Glutamatergic neuron (in vitro differentiated cells): ENCODE measurements at places on chromosomes 5 and 9.
A peak's percentile ranks its signal among the peaks of the same experiment; 100 is the strongest.

DNA sequence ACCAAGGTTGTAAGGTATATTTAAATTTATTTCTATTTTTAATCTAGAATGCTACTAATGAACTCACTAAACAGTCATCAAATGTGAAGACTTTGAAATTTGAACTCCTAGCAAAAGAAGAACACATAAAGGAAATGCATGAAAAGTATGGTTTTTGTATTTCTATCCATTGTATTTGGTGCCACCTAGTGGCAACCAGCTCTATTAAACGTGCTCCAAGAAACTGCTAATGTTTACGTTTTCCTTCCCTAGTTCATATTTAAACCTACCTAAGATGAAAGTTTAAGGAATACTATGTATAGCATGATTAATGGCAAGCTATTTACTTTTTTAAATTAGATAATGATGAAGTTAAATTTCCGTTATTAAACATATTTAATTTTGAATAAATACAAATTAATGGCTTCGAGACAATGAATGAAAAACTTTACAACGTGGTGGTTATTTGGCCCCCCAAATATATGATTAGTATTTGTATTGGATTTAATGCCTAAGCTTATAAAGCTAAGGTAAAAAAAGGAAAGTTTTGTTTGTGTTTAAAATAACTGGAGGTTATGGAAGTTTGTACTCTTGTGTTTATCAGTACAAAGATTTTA lies 115.9 kb upstream of the SH3GL2 start:
- peak; percentile 26 for DNase-seq

DNA sequence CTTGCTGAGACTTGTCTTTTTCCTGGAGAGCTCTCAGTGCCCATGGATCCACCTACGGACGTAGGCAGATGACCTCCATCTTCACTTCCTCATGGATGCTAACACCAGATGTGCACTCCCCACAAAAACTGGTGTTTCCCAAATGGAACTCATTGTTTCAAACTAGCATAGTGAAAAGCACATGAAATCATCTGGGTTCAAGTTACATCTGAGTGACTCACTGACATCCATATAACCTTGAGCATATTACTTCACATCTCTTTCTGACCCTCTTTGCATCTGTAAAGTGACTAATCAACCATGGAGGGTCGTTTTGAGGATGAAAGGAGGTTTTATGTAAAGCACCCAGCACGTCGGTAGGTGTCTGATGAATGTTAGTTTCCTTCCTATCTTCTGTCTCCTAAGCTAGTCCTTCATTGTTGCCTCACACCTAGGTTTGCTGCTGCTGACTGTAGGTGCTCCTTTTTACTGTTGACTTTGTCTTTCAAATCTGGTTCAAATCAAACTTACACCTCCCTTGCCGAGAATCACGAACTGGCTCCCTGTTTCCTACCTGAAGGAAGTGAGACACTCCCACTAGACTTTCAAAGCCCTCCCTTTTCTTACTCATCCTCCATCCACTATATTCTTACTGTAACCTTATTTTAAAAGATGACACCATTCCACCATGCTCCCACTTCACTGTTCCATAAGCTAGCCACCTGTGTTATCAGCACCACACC lies 10.3 kb downstream of the OCLN start:
- no peak for DNase-seq

GRCh38 chr5:110625376-110625999 lies 101.0 kb downstream of the TMEM232 start:
- no peak for DNase-seq

DNA sequence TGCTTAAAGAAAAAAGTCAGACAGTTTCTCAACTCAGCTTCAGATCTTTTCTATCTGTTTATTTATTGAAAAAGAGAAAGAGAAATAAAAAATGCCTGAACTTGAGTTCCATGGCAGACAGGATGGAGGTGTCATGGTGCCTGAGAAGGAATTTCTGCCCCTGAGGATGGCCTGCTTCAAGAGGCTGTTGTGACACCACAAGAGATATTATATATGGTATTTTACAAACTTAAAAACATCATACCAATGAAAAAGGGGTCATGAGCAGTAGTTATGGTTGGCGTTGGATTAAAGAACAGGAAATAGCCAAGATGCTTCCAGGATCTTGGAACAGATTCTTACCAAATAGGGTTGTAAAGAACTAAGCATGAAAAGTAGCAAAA lies 344.6 kb downstream of the GLIS3 start:
- DNase-seq = no peak

GRCh38 chr9:129553277-129553676 lies 67.6 kb downstream of the C9orf50 start:
- no peak for DNase-seq

- DNase-seq = no peak
These were observed 58.8 kb downstream of the C6 start for GRCh38 chr5:41154491-41154890.

GRCh38 chr9:104899759-104900247 lies 28.2 kb downstream of the ABCA1 start:
- DNase-seq = no peak

DNA sequence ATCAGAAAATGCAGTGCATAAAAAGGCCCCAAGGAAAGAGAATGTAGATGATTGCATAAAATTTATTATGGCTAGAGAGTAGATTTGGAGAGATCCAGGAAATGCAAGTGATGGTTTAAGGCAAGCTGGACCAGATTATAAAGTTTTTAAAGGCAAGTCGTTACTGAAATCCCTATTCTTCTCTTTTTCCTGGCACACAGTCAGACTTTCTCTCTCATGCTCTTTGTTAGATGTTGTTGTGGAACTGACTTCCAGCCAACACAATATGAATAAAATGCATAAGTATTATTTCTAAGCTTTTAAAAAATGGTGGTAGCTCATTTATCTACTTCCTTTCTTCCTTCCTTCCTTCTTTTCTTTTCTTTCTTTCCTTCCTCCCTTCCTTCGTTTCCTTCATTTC lies 1085.4 kb upstream of the CDH6 start:
- DNase-seq = no peak

GRCh38 chr5:2852446-2852845 lies 101.0 kb upstream of the IRX2 start:
- no peak for DNase-seq

DNA sequence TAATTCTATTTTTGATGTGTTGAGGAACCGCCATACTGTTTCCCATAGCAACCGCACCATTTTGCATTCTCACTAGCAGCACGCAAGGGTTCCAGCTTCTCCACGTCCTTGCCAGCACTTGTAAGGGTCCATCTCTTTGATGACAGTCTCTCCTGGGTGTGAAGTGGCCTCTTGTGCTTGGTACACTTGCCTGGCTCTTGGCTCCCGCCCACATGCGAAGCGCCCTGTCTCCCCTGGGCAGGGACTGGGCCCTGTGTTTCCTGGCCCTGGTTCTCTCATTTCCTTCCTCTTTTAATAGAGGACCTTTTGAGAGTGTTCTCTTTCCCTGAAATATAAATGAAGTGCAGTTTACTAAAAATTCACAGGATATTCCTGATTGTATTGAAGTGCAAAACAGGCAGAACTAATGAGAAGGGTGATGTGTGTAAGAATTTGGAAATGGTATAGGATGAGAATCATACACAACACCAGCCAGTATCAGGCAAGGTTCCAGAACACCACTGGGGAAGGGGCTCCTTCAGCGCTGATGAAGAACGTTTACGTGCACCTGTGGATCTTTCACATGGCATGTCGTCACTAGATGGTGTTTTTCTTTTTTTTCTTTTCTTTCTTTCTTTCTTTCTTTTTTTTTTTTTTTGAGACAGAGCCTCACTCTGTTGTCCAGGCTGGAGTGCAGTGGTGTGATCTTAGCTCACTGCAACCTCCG lies 73.0 kb downstream of the EHMT1 start:
- no peak for DNase-seq

DNA sequence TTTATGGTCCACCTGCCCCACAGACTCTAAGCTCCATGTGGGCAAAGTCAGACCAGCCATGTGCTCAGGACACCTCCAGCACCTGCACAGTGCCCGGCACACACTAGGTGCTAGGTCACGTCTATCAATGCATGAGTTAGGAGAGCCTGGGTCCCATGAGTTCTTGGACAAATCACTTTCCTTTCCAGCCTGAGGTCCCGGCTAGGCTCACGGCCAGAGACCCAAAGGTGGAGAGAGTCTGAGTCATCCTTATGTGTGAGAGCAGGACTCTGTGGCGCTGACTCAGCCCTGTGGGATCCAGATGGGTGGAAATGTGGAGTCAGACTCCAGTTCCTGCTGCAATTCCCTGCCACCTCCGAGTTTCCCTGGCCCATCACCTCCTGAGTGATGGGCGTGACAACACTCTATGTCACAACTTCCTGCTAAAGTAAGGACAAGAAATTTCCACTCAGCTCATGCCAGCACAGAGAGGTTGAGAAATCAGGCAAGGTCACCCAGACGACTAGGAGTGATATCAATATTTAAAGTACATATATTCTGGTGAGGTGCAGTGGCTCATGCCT lies 2.5 kb upstream of the ST6GALNAC4 start:
- DNase-seq = no peak

GRCh38 chr9:109888695-109889094 lies 108.7 kb downstream of the PALM2AKAP2 start:
- DNase-seq = no peak

DNA sequence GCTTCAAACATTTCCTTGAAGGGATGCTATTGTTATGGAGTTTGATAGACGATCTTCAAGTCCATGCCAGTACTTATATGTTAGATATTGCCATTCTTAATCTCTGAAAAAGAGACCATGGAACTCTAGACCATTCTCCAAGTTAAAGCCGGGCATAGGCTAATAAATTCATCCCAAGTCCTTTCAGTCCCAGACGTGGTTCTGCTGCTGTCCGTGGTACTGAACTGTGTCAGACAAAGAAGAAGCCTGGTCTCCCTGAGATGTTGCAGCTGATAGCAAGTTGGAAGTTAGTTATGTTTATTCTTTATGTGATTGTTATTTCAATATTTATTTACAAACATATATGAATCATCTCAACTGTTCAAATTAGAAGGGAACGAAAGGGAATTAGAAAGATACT lies 158.7 kb downstream of the NMUR2 start:
- DNase-seq = no peak

DNA sequence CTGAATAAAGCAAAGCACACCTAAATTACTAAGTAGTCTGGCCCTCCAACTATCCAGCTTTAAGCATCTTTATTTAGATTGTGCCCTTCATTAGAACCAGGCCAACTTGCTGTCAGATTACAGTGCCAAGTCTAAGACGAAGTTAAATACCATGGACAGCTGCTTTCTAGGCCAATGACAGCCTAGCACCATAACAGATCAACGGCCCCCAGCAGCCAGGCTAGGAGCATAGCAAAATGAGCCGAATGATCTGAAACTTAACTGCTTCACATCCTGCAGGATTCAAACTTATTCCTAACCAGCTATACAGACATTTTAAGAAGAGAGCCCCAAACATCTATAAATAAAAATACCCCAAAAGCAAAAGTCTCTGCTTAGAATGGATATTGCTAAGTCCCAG lies 6.8 kb downstream of the SLC24A2 start:
- no peak for DNase-seq

- peak; percentile 76 for DNase-seq
These were observed 96.6 kb upstream of the DMRT1 start for GRCh38 chr9:744790-745484.

- DNase-seq = no peak
These were observed 105.3 kb downstream of the PAX5 start for GRCh38 chr9:36928670-36929349.

DNA sequence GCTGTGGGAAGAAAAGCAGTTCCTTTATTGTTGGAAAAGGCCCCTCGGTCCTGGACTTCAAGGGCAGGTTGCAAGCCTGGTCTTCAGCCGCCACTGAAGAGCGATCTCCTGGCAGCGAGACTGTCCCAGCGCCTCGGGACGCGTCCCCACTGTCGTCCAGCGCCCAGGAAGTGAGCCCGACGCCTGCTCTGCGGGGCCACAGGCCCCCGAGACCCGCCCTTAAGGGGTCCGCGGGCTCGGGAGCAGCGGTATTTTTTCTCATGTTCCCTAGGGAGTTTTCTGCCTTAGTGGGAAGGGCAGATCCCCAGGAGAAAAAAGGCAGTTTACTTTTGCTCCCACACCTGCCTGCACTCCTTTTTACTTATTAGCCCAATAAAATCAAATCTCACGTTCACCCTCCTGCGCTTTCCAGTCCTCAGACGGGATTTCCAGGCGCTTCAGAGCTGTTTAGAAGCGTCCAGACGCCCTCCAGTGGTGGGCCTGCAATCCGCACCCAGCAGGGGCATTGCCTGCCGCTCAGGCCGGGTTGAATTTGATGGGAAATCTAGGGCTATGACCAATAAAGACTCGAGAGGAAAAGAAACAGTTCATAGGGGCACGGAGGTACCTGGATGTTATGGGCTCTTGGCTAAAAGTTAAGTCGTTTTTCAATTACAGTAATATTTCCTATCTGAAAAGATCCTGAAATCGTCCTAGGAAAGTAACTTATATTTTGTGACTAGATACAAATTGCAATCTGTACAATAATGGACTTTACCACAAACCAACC lies 2.8 kb upstream of the EFNA5 start:
- peak; percentile 96 for DNase-seq

GRCh38 chr5:180135128-180135955 lies 63.8 kb upstream of the RNF130 start:
- no peak for DNase-seq

DNA sequence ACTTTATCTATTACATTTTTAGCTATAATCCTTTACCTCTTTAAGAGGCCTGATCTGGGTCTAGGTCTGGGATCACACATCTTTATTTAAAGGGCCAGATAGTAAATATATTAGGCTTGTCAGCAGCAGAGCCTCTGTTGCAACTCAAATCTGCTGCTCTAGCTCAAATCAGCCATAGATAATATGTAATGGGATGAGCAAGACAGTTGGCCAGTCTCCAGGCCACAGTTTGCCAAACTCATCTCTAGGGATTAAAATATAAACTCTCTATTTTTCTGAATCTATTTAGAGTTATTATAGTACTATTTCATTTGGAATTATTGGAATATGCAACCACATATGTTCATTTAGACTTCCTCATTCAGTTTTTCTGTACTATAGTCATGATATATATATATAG lies 115.9 kb upstream of the MINAR2 start:
- DNase-seq = no peak

DNA sequence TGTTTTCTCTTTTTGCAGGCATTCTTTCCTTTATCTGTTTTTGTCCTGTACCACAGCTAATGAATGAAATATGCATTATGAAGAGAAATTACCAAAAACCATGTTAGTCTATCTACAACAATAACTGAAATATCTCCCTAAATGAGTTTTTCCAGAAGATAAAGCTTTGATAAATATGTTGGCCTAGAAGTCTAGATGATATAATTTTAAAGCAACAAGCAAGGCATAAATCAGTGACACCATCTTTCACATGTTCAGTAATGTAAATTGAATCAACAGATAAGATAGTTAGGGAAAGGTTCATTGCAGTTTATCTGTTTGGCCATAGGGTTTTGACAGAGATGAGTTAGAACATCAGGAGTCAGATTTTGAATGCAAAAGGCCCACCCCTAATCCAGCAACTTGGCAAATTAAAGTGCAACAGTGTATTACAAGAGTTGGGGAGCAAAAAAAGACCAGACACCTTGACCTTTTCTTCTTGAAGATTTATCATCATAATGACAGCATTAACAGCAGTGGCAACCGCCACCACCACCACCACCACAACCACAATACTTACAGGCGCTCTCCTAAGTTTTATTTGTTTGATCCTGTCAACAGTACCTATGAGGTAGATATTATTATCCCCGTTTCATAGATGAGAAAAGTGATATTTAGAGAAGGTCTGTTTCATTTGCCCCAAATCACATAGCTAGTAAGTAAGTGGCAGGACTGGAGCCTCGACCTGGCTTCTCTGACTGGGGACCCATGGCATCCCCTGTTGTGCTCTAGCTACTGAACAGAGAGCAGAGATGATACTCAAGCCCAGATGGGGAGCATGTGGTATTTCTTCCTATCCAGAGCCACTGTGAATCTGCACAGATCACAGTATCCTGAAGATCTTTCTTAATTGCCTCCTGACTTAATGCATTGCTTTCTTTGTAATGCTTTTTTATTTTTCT lies 122.8 kb upstream of the DHFR start:
- no peak for DNase-seq

GRCh38 chr9:32526707-32527048 lies 682 bp upstream of the RIGI start:
- DNase-seq = no peak
